ENCODE measurements at places on chromosomes 3 and 15. TPM values are rescaled to one million over a fixed set of nuclear protein-coding genes. Genes with fewer than 3 reads are reported as not detected.

DPPA2 gene
- not detected for polyA plus RNA-seq

IL17RB gene
- polyA plus RNA-seq = 3.2 TPM

LTK gene
- polyA plus RNA-seq = 22.8 TPM

CD200R1 gene
- polyA plus RNA-seq = 1.7 TPM

DNAH12 gene
- polyA plus RNA-seq = 0.50 TPM

MBNL1 gene
- polyA plus RNA-seq = 57.8 TPM

CFAP92 gene
- 1.4 TPM for polyA plus RNA-seq

GOLGA6L2 gene
- polyA plus RNA-seq = not detected

CD200 gene
- polyA plus RNA-seq = 10.7 TPM

OR5AC2 gene
- not detected for polyA plus RNA-seq

ADCY5 gene
- 3.7 TPM for polyA plus RNA-seq

ARNT2 gene
- 6.2 TPM for polyA plus RNA-seq

SLC9C1 gene
- 0.10 TPM for polyA plus RNA-seq

ADGRG7 gene
- not detected for polyA plus RNA-seq

RARB gene
- polyA plus RNA-seq = 11.2 TPM

CNTN3 gene
- 7.2 TPM for polyA plus RNA-seq

BFSP2 gene
- not detected for polyA plus RNA-seq

POLQ gene
- 2.6 TPM for polyA plus RNA-seq

RETNLB gene
- polyA plus RNA-seq = not detected

LRRC49 gene
- polyA plus RNA-seq = 5.9 TPM

CELF6 gene
- 2.1 TPM for polyA plus RNA-seq

CCR8 gene
- polyA plus RNA-seq = not detected

GPX1 gene
- 146 TPM for polyA plus RNA-seq

KLHL40 gene
- polyA plus RNA-seq = 206 TPM

TUSC7 gene
- polyA plus RNA-seq = not detected

SCN11A gene
- 4.0 TPM for polyA plus RNA-seq

CYP11A1 gene
- polyA plus RNA-seq = 1.4 TPM

CDC25A gene
- polyA plus RNA-seq = 4.0 TPM

PRSS50 gene
- not detected for polyA plus RNA-seq

HRH1 gene
- polyA plus RNA-seq = 3.4 TPM
